ENCODE measurements at places on chromosomes 16 and 17.
A peak's percentile ranks its signal among the peaks of the same experiment; 100 is the strongest.

DNA sequence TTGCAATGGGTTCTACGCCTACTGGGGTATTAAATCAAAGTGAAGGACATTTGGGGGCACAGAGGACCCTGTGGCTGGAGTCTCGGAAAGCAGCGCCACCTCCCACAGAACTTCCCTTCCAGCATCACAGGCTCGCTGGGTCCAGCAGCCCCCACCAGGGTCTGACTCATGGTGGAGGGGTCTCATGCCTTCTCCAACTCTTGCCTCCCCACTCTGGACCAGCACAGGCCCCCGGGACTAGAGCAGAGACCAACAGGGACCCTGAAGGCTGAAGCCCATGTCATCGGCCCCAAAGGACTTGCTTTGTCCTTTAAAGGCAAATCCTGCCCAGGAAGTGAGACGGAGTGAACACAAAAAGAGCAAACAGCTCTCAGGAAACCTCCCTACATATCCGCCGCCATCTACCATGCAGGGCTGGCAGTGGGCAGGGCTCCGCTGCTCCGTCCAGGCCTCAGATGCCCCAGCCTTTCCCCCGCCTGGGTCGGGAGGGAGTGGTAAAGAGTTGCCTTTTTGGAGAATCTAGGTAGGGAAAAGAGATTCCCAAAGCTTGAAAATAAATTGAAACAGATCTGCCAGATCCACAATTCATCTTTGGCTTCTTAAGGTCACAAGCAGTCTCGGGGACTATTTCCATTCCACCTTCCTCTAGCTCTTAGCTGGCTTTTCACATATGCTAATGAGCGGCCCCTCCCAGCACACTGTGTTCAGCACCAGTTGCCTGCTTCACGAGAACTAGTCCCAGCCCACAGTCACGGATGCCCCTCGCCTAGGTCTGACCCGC is 2.1 kb upstream of the GPRC5C start:
- no peak for DNase-seq

GRCh38 chr17:50129728-50130558 is at the start of gene SAMD14:
TSS of gene SAMD14 (minus strand) at chr17:50130160. CDS start at chr17:50124959, 5,201 bp downstream.
- DNase-seq: peak; percentile 67

GRCh38 chr16:14109077-14109775 is 38.1 kb downstream of the MRTFB start:
- DNase-seq: no peak

GRCh38 chr17:20223808-20224328 is 214.7 kb downstream of the SPECC1 start:
- DNase-seq: no peak

GRCh38 chr16:8924214-8924613 is 39.5 kb downstream of the USP7 start:
- no peak for DNase-seq

DNA sequence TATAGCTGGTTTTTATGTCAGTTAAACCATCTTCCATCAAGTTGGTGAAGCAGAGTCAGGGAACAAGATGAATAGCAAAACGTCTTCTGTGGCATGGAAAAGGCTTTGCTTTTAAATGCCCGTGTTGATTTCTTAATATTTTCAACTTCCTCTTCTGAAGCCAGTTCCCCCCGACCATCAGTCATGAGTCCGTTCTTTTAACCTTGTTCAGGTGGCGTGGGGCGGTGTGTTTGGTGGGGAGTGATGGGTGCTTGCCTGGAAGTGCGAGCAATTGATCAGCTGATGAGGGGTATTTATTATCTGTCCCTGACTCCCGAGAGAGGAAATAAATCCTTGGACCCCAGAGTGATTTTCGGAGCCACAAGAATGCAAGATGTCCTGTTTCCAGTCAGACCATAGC is 147.1 kb downstream of the WWOX start:
- no peak for DNase-seq

DNA sequence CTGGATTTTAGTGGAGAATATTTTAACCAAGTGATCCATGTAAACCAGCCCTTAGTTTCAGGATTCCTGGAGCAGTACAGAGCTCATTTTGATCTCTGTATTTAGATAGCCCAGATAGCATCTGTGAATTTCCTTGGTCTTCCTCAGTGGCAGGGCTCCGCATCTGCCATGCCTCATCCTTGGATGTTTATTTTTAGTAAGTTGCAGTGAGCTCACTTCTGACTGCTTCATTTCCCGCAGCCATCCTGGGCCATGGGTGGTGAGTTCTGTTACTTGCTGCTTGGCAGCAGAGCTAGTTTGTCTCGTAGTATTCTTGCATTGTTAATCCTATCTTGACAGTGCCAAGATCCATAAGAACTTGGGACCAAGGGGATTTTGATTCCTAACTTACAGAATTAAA is 33.7 kb downstream of the IST1 start:
- DNase-seq: no peak

- no peak for DNase-seq
These were observed 23.7 kb upstream of the CBX4 start for GRCh38 chr17:79862771-79863440.

DNA sequence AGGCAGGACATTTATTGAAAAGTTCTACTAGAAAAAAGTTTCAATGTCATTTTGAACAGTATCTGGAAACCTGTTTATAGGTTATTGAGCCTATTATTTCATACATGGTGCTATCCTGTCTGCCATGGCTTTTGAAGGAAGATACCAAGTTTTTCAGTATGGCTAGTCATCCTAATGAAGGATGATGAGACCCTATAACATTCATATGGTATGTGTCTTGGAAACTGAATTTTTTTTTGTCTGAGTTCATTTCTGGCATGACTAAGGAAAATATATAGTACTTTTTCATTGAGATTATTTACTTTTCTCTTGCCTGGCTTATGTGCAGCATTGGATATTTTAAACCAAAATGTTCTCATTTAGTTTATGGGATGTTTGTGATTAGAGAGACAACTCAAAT is 30.2 kb downstream of the CLTC start:
- no peak for DNase-seq

GRCh38 chr16:79170555-79171246 is 429.8 kb downstream of the MAF start:
- no peak for DNase-seq

GRCh38 chr16:47581114-47581513 is 120.0 kb downstream of the PHKB start:
- no peak for DNase-seq

DNA sequence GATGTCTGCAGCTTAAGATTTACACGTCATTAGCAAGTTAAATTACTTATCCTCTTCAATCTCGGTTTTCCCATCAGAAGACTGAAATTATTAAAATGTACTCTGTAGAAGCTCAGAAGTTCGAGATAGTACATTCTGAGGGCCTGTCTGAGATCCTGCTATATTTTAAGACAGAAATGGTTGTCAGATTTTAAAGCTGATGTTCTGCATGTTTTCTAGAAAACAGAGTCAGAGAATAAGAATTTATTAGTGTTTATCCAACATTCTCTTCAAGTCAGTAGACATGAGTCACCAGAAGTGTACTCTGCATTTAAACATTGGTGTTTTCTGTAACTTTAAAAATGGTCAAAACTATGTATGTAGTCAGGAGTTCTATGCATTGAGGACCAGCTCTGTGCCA is 155.2 kb upstream of the MYOCD start:
- no peak for DNase-seq

DNA sequence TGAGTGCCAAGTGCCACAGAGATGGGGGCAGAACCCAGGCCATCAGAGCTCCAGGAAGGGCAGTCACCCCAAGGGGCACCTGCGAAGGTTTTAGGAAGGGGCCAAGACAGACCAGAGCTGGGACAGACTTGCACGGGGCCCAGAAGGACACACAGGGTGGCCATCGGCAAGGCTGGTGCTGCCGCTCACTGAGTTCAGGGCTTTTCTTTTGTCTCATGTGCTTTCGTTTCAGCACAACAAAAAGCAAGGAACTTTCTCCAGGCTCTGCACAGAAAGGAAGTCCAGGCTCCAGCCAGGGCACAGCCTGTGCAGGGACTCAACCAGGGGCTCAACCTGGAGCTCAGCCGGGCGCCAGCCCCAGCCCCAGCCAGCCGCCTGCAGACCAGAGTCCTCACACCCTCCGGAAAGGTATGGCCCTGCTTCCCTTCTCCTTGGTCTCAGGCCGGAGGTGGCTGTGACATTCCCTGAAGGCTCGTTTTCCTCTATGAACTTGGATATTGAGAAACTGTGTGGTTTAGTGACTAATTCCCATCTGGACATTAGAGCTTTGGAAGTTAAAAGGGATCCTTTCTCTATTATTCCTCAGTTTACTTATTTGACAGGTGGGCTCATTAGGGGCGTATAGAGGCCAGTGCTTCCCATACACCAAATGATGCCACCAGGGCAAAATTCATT is 37.9 kb downstream of the ELAC2 start:
- no peak for DNase-seq

GRCh38 chr16:56257666-56258342 is 66.5 kb downstream of the GNAO1 start:
- DNase-seq: no peak

GRCh38 chr17:4739122-4740024 is at the start of the genes CXCL16 and ZMYND15:
TSS of gene CXCL16 (minus strand) at chr17:4739928. CDS start at chr17:4739339, 589 bp downstream.
TSS of gene ZMYND15 (plus strand) at chr17:4739833. CDS start at chr17:4740549, 716 bp downstream.
- DNase-seq: peak; percentile 85

DNA sequence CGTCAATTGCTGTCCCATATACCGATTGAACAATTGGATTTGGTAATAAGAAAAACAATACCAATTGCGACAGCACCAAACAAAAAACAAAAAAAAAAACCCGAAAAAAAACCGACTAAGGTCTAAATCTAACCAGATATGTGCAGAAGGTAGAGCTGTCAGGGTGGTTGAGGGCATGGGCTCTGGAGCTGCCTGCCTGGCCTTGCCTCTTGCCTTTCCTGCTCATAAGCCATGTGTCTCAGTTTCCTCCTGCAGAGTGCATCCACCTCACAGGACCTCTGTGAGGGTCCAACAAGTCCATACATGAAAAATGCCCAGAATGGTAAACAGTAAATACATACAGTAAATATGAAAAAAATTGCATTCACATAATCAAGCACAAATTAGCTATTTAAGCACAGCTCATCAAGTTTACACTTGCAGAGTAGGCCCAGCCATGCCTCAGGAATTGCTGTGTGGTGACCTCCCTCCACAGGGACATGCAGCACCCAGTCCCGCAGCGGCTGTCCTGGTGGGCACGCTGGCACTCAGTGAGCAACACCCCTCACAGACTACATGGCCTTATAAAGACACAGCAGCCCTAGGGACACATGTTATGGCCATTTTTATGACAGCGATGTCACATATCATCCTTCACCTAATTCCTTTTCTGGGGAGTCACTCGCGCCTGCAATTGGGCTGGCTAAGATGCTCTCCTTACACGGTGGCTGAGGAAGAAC is 17.9 kb downstream of the TBC1D28 start:
- no peak for DNase-seq

DNA sequence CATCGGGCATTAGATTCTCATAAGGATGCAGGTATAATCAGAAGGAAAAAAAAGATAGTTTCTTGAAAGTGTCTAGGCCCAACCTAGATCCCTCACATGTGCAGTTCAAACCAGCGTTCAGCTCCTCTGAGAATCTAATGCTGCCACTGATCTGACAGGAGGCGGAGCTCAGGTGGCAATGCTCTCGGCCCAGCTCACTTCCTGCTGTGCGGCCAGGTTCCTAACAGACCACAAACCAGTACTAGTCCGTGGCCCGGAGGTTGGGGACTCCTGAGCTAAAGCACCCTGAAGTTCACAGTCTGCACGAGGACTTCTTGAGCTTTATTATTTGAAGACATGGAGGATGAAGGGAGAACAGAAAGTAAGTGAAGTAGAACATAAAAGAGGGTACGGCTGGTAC is 16.8 kb downstream of the SMCR8 start:
- no peak for DNase-seq

DNA sequence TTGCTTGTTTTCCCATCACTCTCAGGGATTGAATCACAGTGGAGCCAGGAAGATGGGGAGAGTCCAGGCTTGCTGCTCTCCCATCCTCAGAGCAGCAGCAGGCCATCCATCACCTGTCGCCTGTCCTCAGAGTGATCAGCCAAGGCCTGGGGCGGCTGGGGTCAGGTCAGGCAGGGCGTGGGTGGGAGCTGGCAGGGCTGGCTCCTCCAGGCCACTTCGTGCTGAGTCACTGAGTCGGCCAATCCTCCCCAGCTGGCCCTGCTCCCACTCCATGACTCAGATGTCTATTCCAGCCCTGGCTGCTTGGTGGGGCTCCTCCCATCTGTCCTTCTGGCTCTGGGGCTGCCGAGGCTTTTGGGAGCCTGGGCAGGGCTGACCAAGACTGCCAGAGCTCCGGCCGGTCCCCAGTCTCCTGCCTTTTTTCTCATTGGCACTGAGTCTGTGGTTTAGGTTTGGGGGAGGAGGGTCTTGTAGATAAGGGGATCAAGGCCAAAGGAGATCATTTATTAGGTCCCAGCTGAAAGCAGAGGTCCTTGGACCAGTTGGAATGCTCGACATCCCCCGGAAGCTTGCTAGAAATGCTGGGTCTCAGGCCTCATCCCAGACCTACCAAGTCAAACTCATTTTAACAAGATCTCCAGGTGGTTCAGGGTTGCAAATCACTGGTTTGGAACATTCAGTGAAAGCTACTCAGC is 72.7 kb downstream of the ABCC1 start:
- no peak for DNase-seq

GRCh38 chr17:38825762-38826247 is 684 bp upstream of the CWC25 start:
- no peak for DNase-seq

DNA sequence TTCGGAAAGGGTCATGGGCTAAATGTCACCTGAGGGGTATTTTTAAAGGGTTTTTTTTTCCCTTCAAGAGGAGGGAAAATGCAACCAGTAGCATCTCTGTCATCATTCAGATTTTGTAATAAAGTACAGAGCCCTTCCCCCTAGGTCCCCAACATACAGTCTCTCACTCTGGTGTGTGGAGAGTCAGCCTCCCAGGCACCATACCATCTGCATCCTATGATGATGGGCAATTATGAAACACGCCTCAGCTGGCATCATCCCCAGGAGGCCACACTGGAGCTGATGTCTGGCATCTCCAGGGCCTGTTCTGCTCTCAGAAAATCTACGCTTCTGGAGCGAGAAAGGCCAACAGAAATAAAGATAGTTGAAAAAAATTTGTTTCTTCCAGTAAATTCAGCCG is 32.0 kb downstream of the TBX4 start:
- no peak for DNase-seq

DNA sequence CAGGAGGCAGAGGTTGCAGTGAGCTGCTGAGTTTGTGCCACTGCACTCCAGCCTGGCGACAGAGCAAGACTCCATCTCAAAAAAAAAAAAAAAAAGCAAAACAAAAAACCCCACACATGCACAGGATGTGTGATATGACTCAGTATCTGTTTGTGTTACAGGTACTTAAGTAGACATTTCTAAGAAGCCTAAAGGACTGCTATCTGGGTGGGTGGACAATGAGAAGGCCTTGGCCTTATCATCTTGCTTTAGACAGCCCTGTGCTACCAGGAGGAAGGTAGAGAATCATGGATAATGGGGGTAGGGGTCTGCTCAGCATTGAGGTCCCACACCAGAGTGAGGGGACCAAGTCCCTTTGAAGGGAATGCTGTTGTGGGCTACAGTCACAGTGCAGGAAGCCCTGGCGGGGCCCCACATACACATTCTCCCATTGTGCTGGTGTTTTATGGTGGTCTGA is 26.7 kb downstream of the PLD6 start:
- no peak for DNase-seq

GRCh38 chr16:81170824-81171223 is 67.7 kb upstream of the BCO1 start:
- no peak for DNase-seq

GRCh38 chr17:34393401-34393800 is 30.4 kb upstream of the CCL1 start:
- no peak for DNase-seq
